ENCODE measurements at places on chromosomes 1 and 21. TPM values are rescaled to one million over a fixed set of nuclear protein-coding genes. Genes with fewer than 3 reads are reported as not detected.

GRCh38 chr21:37041706-37042271 is 31.1 kb downstream of the PIGP start:
- H3K4me3 ChIP-seq: no peak overlapping the region
- no peaks in the 10 kb centered on the region for H3K4me1 ChIP-seq
- H3K36me3 ChIP-seq: no peaks in the 10 kb centered on the region
- no peak for DNase-seq

DNA sequence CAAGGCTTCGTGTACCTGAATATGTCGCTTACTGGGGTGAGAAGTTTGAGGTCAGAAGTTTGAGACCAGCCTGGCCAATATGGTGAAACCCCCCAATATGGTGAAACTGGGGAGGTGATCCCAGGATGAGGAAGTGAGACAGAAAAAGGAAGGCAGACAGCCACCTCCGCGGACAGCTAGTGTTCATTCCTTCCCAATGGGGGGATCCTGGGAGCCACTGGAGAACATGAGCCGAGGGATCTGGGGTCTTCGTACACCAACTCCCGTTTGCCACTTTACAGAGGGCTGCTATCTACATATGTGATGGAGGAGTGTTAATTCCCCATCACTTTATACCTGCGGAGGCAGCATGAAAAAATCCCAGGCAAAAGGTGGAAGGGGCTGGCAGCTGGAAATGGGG is 19.6 kb upstream of the IFFO2 start:
- no peaks in the 10 kb centered on the region for H3K36me3 ChIP-seq
- H3K27me3 ChIP-seq: peaks cover 4% of the 10 kb centered on the region
- DNase-seq: no peak
- no peak overlapping the region for H3K4me3 ChIP-seq

DNA sequence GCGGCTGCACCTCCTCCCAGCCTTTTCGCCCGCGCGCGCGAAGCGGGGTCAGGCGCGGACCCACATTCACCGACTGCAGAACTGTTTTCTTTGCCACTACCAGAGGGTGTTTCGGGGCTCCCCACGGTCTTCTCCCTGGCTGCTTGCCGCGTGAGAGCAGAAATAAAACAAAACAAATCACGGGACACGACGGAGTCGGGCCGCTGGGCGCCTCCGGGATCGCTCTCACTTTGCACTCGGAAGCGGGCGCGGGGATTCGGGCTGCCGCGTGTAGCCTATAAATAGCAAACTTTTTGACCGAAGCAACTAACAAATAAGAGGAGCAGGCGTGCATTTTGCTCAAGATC is 412.3 kb upstream of the ESRRG start:
- peaks cover 20% of the 10 kb centered on the region for H3K27me3 ChIP-seq
- peak; percentile 31 for DNase-seq
- H3K4me3 ChIP-seq: peak overlapping the region; percentile 50
- no peak overlapping the region for H3K27ac ChIP-seq
- H3K36me3 ChIP-seq: no peaks in the 10 kb centered on the region
- no peaks in the 10 kb centered on the region for H3K4me1 ChIP-seq

Gene CELF3
- not detected for total RNA-seq

Gene SLC26A9
- total RNA-seq: not detected

Data from fibroblast of lung (primary cell).